Posterior vena cava (tissue), 2 donors: ENCODE measurements at places on chromosomes 6 and 20. TPM values are rescaled to one million over a fixed set of nuclear protein-coding genes. Genes with fewer than 3 reads are reported as not detected.
A peak's percentile ranks its signal among the peaks of the same experiment; 100 is the strongest.

GRCh38 chr6:39319621-39320362 is 2.7 kb downstream of the KCNK16 start:
- no peak for DNase-seq

- DNase-seq: no peak
Observed at GRCh38 chr6:90168693-90169131, 127.9 kb downstream of the BACH2 start.

- no peak for DNase-seq
Observed at GRCh38 chr20:18092890-18093289, 35.2 kb upstream of the OVOL2 start.

DNA sequence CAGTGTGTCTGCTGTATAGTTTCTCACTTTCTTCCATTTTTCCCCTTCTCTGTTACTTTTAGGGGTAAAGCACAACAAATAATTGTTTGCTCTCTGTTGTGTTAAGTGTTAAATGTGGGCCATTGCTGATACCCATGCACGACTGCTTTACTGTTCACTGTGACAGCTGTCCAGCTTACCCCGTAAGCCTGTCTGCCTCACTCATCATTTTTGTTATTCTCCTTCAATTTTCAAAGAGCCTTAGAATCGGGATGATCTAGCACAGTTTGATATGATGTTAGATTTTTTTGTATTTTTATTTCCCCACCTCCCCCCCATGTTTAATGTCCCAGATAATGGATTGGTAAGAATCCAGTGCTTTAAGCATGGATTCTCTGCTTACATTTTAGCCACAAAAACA is 41.2 kb upstream of the MLIP start:
- no peak for DNase-seq

BTNL2 gene
- not detected for total RNA-seq

MOG gene
- total RNA-seq: not detected

DNA sequence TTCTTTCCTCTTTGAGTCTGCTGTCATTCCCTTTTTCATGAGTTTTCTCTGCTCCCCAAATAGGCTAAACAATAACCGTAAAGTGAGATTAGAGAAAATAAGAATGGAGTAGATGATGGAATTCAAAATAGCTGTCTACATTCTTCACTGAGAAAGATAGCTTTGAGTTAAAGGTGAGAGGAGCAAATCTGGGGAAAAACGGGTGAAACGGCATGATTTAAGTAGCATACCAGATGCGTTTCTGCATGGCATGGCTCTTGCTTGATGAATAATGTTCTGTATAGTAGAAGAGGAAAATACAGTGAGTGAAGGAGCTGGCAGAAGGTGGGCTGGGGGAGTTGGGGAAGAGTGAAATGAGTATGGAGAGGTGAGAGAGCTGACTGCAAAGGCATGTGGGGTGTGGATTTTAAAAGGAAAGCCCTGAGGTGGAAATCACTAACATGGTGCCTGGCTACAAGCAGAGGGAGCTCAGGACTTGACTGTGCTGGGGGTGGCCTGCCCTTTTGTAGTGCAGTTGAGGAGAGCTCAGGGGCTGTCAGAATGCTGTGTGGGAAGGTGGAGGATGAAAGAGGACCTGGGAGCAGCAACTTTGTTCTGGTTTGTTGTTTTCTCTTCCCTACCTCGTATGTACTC is 8.8 kb downstream of the BICRAL start:
- no peak for DNase-seq

EDN1 gene
- total RNA-seq: 7.2 TPM

DNA sequence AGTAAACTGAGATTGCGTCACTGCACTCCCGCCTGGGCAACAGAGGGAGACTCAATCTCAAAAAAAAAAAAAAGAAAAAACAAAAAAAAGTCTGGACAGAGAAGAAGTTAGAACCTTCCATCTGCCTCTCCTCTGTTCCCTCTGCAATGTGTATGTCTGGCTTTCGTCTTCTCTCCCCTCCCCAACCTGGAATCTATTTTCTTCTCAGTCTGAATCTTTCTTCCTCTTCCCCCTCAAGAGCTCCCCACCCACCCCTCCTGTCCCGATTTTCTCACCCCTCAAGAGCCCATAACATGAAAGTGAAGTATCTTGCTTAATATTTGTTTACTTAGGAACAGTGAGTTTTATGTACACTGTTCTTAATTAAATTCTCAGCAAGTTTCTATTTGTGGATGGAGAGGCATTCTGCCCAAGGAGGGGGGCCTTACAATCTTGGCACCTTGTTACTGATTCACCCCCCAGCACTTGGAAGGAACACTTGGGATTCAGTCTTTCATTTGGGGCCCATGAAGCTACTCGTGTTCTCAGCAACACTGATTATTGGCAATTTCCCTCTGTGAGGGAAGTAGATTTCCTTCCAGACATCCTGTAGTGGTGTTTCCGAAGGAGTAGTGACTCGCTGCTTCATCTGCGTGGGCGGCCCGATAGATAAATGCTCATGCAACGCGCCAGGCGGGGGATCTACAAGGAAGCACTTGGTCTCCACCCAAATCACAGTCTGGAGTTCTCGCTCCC is 69.3 kb upstream of the SRSF6 start:
- peak; percentile 89 for DNase-seq

- no peak for DNase-seq
Observed at GRCh38 chr6:52544602-52545405, 32.1 kb downstream of the TRAM2 start.

- no peak for DNase-seq
Observed at GRCh38 chr6:29655658-29656057, 1.2 kb upstream of the MOG start.

GRCh38 chr20:40160097-40160550 is 528.9 kb downstream of the MAFB start:
- DNase-seq: no peak

- DNase-seq: no peak
Observed at GRCh38 chr6:91613481-91613880, 1026.6 kb upstream of the MAP3K7 start.

GRCh38 chr6:133895573-133896343 is 6.8 kb downstream of the TCF21 start:
- DNase-seq: no peak

- no peak for DNase-seq
Observed at GRCh38 chr6:151914484-151914883, 107.0 kb downstream of the ESR1 start.

GRCh38 chr6:43878823-43879495 is 108.9 kb downstream of the VEGFA start:
- no peak for DNase-seq

DNA sequence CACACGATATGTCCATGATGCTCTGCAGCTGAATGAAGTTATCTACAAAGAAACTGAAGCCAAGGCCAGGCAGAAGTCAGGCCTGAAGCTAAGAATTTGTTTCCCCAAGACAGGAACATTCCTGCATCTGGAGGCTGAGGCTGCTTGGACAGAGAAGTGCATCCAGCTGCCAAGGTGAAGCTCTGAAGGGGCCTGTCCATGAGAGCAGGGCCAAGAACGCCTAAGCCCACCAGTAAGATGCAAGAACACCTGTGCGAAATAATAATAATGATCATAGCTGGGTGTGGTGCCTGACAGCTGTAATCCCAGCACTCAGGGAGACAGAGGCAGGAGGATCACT is 37.7 kb upstream of the B4GALT5 start:
- no peak for DNase-seq

DNA sequence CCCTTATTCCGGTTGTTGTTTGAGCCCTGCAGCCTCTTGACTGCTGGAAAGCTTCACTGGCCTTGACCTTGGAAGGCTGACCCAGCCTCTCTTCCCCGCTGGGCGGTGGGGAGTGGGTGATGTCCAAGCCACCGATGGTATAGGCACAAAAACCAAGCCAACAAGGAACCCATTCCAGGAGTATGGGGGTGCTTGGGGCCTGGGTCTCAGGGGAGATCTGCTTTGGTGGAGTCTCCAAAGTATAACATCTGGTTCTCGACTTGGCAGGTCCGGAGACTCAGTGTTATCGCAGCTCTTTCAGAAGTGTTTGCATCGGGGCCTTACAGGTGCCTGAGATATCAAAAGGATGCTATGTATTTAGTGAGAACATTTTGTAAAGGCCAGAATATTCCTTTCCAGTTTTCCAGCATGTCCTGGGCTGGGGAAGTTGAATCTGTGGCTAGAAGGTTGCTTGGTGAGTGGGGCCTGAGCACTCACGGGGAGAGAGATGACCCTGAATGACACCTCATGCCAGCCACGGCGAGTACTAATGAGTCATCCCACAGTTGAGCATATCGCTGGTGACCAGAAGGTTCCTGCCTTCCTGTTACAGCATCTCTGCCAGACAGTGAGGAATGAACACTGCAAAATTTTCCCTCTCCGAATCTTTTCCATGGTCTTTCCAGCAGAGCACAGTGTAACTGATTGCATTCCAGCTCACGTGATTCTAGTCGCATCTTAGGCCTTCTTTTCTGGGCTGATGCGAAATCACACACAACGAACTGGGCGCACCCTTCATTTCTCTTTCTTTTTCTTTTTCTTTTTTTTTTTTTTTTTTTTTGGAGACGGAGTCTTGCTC is 133.9 kb downstream of the ZDHHC14 start:
- DNase-seq: no peak
